ENCODE measurements at places on chromosomes 7 and 10.

- DNase-seq = no peak
Measured at GRCh38 chr10:95214369-95214768, 20.3 kb downstream of the ACSM6 start.

DNA sequence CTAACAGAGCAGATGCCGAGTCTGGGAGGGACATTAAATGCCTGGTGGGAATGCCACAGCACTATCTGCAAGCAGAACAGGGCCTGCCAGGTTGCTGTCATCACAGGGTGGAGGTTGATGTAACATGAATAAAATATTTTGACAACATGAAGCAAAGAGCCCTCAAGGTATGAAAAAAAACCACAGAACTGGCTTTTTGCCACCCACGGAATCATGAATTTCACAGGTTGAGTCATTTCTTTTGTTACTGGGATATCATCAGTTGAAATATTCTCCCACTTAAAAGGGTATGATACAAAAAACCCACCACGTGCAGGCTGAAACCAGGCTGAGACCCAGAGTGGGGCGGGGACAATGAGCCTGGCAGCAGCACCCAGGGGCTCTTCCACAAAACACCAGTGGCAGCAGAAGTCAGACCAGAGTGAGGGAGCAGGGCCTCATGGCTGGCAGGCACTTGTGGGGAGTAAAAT, 220.1 kb downstream of the TNS3 start:
- no peak for DNase-seq

- no peak for DNase-seq
Measured at GRCh38 chr10:111221682-111222480, 145.1 kb downstream of the ADRA2A start.

GRCh38 chr10:43029043-43029442, 47.8 kb upstream of the RET start:
- no peak for DNase-seq

GRCh38 chr7:127873715-127874636, 157.3 kb downstream of the LRRC4 start:
- no peak for DNase-seq

DNA sequence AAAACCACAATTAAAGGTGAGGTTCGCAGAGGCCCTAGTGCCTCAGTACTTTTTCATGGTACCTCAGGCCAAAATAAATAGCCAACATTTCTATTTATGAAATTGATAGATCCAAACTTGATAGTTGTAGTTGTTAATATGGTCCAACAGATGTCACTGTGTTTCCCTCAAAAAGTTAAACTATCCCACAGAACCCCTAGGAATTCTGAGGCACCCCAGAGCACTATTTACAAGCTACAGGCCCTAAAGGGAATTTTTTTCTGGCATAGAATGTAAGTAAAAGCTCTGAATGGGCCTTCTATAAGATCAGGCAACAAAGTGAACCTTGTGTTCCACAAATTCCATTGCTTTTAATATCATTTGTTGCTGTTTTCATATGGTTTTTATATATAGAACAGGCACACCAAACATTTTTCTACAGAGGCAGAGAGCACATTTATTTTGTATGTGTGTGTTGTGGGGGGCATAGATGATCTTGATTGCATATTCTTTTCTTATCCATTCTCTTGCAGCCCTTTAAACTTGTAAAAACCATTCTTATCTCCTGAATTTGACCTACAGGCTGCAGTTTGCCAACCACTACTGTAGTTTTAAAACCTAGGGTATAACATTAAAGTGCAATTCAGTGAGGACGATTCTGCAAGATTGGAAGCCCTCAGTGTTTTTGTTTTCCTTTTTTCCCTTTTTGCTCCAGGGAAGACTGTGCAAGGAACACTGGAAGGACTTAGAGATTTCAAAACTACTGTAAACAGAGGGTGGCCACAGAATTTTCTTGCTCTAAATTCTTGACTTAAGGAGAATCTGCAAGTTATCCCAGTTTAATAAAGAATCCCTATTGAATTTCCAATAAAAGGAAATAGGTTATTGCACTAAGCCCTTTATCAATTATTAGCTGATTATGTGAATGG, 3.5 kb upstream of the ARL4A start:
- no peak for DNase-seq

GRCh38 chr10:659688-660141, 29.8 kb downstream of the DIP2C start:
- no peak for DNase-seq

- no peak for DNase-seq
Measured at GRCh38 chr10:83075016-83075814, 1064.1 kb upstream of the GHITM start.

GRCh38 chr7:150811-151221, 41.6 kb upstream of the FAM20C start:
- no peak for DNase-seq

DNA sequence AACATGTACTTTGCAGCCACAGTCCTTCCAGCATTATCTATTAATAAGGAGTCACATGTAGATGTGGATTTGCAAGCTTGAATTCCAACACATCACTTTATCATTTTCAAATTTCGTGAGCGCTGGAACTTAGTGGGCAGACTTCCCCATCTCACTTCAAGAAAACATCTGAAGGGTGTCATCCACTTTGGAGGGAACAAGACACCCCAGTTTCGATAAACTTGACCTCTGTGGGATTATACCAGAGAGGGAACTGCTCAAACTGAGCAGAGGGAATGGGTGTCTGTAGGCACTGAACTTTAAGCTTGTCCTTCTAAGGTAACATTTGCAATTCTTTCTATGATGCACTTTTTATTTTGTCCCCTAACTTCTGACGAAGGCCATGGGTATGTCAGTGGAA, 27.5 kb downstream of the ADRB1 start:
- no peak for DNase-seq

DNA sequence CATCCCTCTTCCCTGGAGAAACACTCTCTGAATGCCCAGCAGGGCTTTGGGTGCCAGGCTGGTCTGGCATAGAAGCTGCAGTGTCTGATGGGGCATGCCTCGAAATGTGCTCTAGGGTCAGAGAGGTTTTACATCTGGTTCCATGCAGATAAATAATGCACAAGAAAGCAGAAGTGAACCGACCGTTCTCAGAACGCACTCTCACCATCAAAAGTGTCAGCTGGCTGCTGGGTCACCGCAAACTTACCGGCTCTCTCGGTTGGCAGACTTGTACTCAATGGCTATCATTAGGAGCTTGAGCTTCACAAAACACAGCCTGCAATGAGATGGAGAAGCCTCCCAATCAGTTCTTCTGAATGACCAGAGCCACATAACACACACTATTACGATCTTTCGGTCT, 610.0 kb downstream of the KCNMA1 start:
- DNase-seq = no peak

DNA sequence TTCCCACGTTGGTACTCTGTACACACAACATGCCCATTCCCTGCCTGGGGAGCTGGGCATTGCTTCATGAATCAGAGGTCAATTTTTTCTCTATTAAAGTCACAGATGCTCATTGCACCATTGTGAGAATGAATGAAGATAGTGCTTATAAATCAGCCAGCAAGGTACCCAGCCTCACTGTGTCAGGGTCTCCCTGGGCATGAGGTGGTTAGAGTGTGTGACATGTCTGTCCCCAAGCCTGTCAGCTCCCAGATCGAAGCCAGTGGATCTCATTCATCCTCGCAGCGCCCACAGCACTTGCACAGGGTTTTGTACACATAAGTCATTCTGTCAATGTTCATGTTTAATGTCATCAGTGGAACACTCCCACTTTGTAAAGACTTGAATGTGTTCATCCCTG, 126.8 kb downstream of the EGFR start:
- DNase-seq = no peak

DNA sequence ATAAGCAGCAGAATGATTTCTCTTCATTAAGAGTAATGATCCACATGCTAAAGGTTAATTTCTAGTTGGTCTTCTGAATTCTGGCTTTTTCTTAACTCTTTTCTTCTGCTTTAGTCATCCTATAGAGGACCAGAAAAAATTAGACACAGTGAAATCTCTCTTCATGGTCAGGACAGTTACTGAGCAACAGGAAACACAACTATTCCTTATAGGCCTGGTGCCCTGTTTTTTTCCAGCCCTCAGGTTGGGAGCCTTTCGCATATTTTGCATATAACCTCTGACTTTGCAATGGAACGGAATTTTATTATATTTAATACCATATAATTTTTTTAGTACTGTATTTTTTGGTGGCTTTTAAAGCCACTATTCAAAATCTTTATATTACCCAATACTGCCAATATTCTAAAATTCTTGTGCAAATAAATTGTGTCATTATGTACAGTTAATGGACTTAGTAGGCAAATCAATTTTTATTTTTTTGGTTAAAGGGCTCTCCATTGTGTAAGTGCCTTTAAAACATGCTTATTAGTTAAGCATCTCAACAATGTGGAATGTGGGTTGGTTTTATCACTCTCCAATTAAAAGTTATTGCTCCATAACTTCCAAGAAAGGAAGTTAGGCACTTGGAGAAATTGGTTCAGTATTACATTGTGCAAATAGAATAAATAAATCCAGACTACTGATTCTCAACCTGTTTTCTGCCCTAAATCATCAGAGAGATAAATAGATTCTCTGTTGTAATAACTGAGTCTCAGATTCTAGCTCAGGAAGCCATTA, 22.5 kb downstream of the ARL4A start:
- no peak for DNase-seq

DNA sequence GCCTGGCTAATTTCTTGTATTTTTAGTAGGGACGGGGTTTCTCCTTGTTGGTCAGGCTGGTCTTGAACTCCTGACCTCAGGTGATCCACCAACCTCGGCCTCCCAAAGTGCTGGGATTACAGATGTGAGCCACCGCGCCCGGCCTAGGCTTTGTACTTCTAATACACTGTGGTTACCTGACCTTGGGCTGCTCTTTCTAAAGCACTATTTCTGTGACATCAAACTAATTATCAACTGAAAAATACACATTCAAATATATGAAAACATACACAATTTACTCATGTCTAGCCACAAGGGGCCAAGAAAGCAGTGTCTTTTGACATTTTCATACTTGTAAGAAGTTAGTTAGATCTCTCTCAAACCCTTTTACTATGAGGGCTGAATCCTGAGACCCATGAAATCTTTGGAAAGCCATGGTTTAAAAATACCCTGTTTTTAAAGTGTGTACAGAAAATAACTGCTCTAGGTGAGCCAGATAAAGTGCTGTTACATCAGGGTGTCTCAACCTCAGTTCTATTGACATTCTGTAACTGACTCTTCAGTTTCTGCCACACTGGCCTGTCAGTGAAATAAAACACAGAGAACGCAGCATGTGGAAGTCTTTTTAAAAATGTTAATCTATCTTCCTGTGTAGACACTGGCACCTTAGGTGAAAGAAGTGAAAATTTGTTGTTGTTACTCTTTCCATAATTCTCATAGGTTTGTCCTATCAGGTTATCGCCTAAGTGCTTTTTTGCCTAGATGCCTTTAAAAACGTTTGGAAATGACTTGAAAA, 58.8 kb downstream of the CREM start:
- no peak for DNase-seq

DNA sequence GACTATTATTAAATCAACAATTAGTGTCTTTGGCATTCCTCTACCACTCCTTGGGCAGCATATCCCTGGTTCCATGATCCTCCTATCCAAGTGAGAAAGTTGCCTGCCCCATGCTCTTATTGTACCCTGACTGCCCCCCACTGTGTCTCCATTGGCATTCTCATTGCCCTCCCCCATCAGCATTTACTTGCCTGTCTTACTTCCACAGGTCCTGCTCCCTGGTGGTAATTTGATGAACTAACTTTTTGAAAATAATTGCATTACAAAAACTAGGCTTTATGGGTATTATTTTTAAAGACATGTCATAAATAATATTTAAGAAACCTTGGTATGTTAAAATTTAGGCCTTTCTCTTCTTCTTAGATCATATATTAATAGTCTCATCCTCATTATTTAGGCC, 346.4 kb downstream of the PCLO start:
- no peak for DNase-seq

GRCh38 chr7:116209561-116210070, 723 bp upstream of the TES start:
- no peak for DNase-seq

DNA sequence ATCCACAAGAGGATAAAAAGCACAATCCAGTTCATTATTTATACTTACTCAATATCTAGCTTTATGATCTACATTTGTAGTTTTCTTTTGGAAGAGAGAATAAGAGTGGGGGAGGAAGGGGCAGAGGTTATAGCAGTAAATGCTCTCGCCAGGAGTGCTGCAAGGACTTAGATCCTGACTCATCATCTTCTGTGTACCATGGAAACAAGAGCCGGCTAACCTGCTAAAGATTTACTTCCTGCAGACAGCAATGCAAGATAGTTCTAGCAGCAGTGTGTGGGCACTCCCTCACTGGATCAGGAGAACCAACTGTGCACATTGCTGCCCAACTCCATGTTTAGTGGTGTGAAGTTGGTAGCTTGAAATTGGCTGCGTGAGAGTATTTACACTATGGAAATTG, 47.7 kb upstream of the TRIL start:
- DNase-seq = no peak

- no peak for DNase-seq
Measured at GRCh38 chr7:90980545-90980944, 283.7 kb upstream of the FZD1 start.

- DNase-seq = no peak
Measured at GRCh38 chr10:79438699-79439085, 6.7 kb downstream of the ZCCHC24 start.

GRCh38 chr10:75613685-75614504, 182.5 kb downstream of the LRMDA start:
- no peak for DNase-seq

DNA sequence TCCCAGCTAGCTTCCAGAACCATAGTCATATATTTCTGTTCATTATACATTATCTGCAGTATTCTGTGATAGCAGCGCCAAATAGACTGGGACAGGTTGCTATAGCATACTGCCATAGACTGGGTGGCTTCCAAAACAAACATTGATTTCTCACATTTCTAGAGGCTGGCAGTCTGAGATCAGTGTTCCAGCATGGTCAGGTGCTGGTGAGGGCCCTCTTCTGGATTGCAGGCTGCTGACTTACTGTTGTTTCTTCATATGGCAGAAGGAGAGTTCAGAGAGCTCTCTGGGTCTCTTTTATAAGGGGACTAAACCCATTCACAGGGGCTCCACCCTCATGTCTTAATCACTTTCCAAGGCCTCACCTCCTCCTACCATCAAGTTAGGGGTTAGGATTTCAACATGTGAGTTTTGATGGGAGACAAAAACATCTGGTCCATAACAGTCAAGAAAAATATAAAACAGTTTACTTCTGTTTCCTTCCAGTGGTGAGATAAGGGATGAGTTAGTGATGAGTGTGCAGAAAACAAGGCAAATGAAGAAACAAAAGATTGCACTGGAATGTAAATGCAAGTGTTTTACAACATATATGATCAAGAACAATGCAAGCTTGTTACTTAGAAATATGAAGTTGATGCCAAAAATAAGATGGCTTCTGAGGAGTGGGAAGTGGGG, 399.0 kb upstream of the C7orf33 start:
- DNase-seq = no peak

GRCh38 chr7:70066844-70067243, 468.6 kb downstream of the AUTS2 start:
- no peak for DNase-seq

DNA sequence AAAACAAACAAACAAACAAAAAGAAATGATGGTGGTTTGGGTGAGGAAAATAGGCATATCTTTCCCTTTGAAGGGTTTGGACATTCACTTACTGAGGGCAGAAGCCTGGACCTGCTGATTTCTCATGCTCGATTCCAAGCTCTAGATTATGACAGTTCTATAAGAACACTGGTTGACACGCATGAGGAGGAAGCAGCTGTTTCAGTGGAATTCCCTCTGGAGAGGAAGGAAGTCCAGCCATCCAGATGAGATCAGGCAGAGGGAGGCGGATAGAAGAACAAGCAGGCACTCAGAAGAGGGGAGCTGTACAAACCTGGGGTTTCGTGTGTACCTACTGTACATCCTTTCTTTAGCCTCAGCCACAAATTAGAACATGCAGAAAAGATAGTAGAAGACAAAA, 691.9 kb downstream of the INHBA start:
- DNase-seq = no peak

- DNase-seq = no peak
Measured at GRCh38 chr10:91907914-91908336, 1.4 kb downstream of the FGFBP3 start.

Measured in SIG-M5 (cell line).